ENCODE measurements at places on chromosomes 1 and 21. TPM values are rescaled to one million over a fixed set of nuclear protein-coding genes. Genes with fewer than 3 reads are reported as not detected.

The CNR2 gene
- 51.0 TPM for total RNA-seq

The HIPK1 gene
- total RNA-seq = 39.0 TPM

GRCh38 chr1:112507921-112508277 is 866 bp upstream of the WNT2B start:
- H3K27me3 ChIP-seq = peaks cover 14% of the 10 kb centered on the region
- no peak overlapping the region for H3K27ac ChIP-seq
- peak; percentile 25 for DNase-seq
- H3K4me1 ChIP-seq = peaks cover 38% of the 10 kb centered on the region
- no peaks in the 10 kb centered on the region for H3K36me3 ChIP-seq

DNA sequence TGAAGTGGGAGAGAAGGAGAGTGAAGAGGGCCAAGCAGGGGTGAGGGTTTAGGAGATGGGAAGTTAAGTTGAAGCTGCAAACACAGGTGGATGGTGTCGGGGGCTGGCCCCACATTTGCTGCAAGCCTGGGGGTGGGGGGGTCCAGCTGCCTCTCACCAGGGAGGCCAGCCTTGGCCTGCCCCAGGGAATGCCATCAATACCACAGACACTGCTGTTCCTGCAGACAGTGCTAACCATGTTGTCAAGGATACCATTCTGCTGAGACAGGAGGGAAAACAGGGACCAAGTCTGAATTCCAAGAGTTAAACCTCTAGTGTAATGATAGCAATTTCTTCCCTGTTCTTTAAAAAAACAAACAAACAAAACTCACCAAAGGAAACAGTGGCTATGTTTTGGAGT is 8.0 kb downstream of the MECR start:
- H3K27me3 ChIP-seq = no peaks in the 10 kb centered on the region
- peaks cover 27% of the 10 kb centered on the region for H3K36me3 ChIP-seq
- DNase-seq = no peak

GRCh38 chr1:177116941-177117340 is 47.6 kb downstream of the ASTN1 start:
- no peak for DNase-seq
- H3K4me3 ChIP-seq = no peak overlapping the region
- peaks cover 2% of the 10 kb centered on the region for H3K27me3 ChIP-seq
- no peaks in the 10 kb centered on the region for H3K36me3 ChIP-seq

The GFI1 gene
- total RNA-seq = 1.2 TPM

GRCh38 chr1:234916840-234917239 is 211.8 kb downstream of the TOMM20 start:
- no peaks in the 10 kb centered on the region for H3K27me3 ChIP-seq
- no peak for DNase-seq
- H3K27ac ChIP-seq = no peak overlapping the region
- no peak overlapping the region for H3K4me3 ChIP-seq

- no peak overlapping the region for H3K27ac ChIP-seq
- no peak for DNase-seq
- no peak overlapping the region for H3K4me3 ChIP-seq
Measured at GRCh38 chr1:242242983-242243382, 244.1 kb upstream of the MAP1LC3C start.

The RXRG gene
- total RNA-seq = not detected

GRCh38 chr1:224851848-224852261 is 77.6 kb upstream of the DNAH14 start:
- no peaks in the 10 kb centered on the region for H3K4me1 ChIP-seq
- H3K27me3 ChIP-seq = no peaks in the 10 kb centered on the region
- H3K36me3 ChIP-seq = no peaks in the 10 kb centered on the region
- no peak overlapping the region for H3K27ac ChIP-seq
- no peak overlapping the region for H3K4me3 ChIP-seq
- no peak for DNase-seq

- no peak overlapping the region for H3K4me3 ChIP-seq
- H3K4me1 ChIP-seq = no peaks in the 10 kb centered on the region
- no peaks in the 10 kb centered on the region for H3K27me3 ChIP-seq
- no peak overlapping the region for H3K27ac ChIP-seq
Measured at GRCh38 chr21:19392390-19392789, 988.8 kb upstream of the TMPRSS15 start.

DNA sequence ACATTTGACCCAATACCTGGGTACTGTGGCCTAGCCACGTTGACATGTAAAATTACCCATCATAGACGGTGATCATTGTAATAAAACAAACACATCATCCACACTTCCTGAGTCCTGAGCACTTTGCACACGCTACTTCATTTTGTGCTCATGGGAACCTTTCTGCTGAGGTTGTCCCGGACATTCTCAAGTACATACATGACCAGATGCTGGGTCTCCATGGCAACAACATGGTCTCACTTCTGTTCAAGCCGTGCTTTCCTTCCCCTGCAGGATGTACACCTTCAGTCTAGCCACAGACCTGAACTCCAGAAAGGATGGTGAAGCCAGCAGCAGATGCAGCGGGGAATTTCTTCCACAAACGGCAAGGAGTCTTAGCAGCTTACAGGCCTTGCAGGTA is 22.7 kb downstream of the UBASH3A start:
- no peaks in the 10 kb centered on the region for H3K36me3 ChIP-seq
- peaks cover 27% of the 10 kb centered on the region for H3K27me3 ChIP-seq
- no peak overlapping the region for H3K4me3 ChIP-seq
- no peak for DNase-seq
- H3K27ac ChIP-seq = no peak overlapping the region
- peaks cover 29% of the 10 kb centered on the region for H3K4me1 ChIP-seq

The ASCL5 gene
- not detected for total RNA-seq

DNA sequence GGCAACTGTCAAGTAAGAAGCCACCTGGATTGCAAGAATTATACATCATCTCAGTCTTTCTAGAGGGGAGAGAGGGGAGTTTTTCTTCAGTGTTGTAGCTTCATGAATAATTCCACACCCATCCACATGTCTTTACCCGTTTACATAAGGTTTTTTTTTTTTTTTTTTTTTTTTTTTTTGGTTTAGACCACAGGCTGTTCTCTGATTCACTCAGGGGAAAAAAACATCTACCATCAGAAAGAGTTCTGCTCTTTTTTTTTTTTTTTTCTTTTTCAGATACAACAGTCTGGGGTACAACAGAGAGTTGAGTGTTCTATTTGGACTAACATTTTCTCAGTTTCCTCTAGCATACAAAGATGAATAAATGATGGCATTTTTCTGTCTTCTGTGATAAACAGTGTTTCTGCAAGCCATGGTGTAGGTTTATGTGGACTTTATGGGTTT is 4.9 kb upstream of the KIF14 start:
- H3K36me3 ChIP-seq = peaks cover 5% of the 10 kb centered on the region
- no peak overlapping the region for H3K27ac ChIP-seq
- peaks cover 33% of the 10 kb centered on the region for H3K4me1 ChIP-seq
- no peaks in the 10 kb centered on the region for H3K27me3 ChIP-seq

The FCRLA gene
- 175 TPM for total RNA-seq

GRCh38 chr1:167587872-167588271 is 34.3 kb upstream of the CREG1 start:
- H3K4me3 ChIP-seq = no peak overlapping the region
- DNase-seq = no peak
- peaks cover 13% of the 10 kb centered on the region for H3K4me1 ChIP-seq
- H3K27me3 ChIP-seq = no peaks in the 10 kb centered on the region
- peaks cover 11% of the 10 kb centered on the region for H3K36me3 ChIP-seq

DNA sequence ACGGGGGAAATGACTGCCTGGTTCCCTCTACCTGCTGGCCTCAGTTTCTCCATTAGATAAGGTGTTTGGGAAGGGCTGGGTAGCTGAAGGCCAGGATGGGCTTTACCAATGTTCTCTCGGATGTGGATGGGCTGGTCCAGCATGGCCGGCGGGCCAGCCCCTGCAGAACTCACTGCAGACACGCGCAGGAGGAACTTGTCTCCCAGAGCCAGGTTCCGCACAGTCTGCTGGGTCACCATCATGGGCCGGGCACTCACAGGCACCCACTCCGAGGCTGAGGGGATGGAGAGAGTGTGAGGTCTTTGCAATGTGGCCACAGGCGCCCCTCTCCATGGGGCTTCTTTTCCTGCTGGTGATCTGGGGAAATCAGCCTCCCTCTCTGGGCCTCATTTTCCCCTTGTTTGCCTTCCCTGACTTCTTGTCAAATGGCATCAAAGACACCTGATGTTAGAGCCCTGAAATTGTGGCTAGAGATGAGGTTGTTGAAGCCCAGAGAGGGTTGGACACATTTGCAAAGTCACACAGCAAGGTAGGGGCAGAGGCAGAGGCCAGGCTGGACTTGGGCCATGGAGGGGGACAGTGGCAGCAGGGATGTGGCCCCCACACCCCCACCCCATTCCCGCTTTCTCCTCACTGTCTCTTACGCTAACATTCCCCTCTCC is 1.2 kb downstream of the MYBPH start:
- H3K4me3 ChIP-seq = no peak overlapping the region
- peaks cover 18% of the 10 kb centered on the region for H3K27me3 ChIP-seq
- H3K27ac ChIP-seq = no peak overlapping the region
- H3K36me3 ChIP-seq = no peaks in the 10 kb centered on the region
- peaks cover 6% of the 10 kb centered on the region for H3K4me1 ChIP-seq

GRCh38 chr1:231162297-231162969 is 575 bp downstream of the TRIM67 start:
- no peak overlapping the region for H3K27ac ChIP-seq
- peaks cover 12% of the 10 kb centered on the region for H3K4me1 ChIP-seq
- no peak for DNase-seq

GRCh38 chr1:234970731-234971476 is 157.7 kb downstream of the TOMM20 start:
- H3K27me3 ChIP-seq = no peaks in the 10 kb centered on the region
- H3K36me3 ChIP-seq = no peaks in the 10 kb centered on the region
- peak overlapping the region; percentile 10 for H3K27ac ChIP-seq
- DNase-seq = no peak

The OR2L13 gene
- not detected for total RNA-seq

The HLCS gene
- 10.6 TPM for total RNA-seq

DNA sequence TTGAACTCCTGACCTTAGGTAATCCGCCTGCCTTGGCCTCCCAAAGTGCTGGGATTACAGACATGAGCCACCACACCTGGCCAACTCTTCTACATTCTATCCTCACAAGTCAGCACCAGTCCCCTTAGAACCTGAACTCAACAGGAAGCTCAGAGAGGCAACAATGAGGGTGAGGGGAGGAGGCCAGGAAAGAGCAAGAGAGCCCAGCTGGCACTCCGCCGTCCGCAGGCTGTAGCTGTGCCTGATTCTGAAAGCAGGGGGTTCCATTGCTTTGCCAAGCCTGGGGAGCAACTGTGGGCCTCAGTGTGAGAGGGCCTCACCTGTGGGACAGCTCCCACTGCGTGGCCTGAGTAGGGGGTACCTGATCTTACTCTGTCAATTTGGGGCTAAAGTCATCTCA is 18.7 kb downstream of the STK40 start:
- H3K27ac ChIP-seq = peak overlapping the region; percentile 66
- peaks cover 62% of the 10 kb centered on the region for H3K4me1 ChIP-seq
- no peak for DNase-seq
- H3K27me3 ChIP-seq = no peaks in the 10 kb centered on the region
- H3K36me3 ChIP-seq = peaks cover 38% of the 10 kb centered on the region

The SPRR1A gene
- total RNA-seq = not detected
